ENCODE measurements at places on chromosomes 13 and 19.
A peak's percentile ranks its signal among the peaks of the same experiment; 100 is the strongest.

DNA sequence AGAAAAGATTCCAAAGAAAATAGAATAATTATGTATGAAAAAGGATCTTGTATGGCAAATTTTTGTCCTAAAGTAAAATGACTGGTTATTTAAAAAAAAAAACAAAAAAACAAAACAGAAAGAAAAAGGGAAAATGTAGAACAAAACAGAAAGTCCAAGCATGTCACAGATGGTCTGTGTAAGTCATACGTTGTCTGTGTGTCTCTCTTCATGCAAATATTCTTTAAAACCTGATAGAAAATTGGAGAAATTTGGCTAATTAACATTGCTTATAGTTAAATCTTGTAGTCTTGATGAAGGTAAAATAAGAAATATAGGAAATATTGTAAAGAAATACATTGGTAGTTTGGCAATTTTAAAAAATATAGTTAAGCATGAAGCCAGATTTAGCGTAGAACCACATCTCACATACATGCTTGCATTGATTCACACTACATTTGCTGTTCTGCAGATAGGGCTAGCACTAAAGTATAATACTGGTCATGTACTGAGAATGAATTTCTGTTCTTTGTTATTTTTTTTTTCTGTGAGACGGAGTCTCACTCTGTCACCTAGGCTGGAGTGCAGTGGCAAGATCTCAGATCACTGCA is 58.4 kb downstream of the SPRYD7 start:
- no peak for DNase-seq

GRCh38 chr13:100333141-100333540 is 244.2 kb downstream of the PCCA start:
- no peak for DNase-seq

GRCh38 chr13:48431987-48432615 is 19.2 kb upstream of the LPAR6 start:
- no peak for DNase-seq

DNA sequence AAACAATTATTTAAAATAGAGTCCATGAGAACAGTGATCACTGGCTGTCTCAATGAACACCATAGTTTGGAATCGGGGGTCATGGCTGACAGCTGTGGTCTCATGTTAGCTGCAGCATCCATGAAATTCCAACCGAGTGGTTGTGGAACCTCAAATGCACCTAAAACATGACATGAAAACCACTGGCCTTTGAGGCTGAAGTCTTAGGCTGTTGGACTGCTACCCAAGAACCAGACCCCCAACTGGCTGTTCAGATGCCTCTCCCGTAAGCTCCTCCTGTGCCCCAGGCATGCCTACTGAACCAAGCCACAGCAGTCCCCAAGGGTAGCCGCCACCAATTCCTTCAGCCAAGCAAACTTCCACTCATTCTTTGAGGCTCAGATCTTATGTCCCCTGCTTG is 50.5 kb downstream of the ATP7B start:
- no peak for DNase-seq

GRCh38 chr19:58395220-58395978 is at the start of gene RNF225:
TSS of gene RNF225 (plus strand) at chr19:58395656. CDS start at chr19:58396090, 434 bp downstream.
- DNase-seq, result no peak

DNA sequence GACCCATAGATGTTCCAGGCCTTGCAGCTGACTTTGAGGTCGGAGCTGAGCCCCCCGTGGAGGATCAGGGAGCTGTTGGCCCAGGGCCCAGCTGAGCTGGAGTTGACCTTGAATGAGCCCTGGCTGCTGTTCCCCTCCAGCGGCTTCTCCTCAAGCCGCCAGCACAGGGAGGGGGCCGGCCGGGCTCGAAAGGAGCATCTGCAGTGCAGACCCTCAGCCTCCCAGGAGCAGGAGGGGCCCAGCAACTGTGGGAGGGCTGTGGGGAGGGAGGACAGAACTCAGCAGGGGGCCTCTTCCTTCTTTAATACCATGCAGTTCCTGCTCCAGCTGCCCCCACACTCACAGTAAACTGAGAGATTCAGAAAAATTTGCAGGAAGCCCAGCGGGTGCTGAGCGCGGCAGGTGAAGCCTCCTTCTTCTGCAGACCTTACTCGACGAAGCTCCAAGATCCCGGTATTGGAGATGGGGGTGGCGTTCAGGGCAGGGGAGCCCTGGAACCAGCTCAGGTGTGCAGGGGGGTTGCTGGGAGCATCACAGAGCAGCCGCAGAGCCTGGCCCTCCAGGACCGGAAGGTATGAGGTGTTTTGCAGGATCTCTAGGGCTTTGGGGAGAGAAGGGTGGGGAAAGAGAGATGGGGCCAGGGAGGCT is 2.6 kb downstream of the SIGLEC5 start:
- no peak for DNase-seq

- peak; percentile 12 for DNase-seq
These were observed 17.5 kb downstream of the TMEM255B start for GRCh38 chr13:113776231-113777125.

- no peak for DNase-seq
These were observed 14.6 kb downstream of the SIGLEC7 start for GRCh38 chr19:51156710-51157109.

DNA sequence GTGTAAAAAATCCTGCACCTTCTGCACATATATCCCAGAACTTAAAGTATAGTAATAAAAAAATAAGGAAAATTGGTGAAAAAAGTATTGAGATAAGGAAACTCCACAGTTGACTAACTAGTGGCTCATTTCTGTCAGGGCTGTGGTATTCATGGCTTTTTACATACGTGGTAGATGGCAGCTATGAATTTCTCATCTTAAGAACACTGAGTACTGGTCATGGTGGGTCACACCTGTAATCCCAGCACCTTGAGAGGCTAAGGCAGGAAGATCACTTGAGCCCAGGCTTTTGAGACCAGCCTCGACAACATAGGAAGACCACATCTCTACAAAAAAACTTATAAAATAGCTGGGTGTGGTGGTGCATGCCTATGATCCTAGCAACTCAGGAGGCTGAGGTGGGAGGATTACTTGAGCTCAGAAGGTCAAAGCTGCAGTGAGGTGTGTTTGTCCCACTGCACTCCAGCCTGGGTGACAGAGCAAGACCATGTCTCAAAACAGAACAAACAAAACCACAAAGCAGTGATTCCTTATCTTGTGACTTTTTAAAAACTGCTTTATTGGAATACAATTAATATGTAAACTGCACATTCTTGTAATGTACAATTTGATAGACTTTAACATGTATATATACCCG is 16.8 kb downstream of the SLAIN1 start:
- no peak for DNase-seq

DNA sequence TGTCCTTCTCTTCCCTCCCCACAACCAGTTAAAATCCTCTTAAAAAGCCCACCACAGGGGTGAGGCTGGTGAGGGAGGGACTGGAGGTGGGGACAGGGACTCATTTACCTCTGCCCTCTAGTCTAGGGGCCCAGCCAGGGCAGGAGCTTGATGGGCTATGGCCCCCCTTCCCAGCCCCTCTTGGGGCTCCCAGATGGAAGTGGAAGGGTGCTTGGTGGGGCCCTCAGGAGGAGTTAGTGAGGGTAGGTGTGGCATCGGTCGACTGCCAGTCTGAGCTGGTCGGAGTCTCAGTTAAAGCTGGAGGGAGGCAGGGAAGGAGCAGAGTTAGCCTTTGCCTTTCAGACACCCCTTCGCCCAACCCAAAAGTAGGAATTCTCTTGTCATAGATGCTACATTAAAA is 10.5 kb downstream of the ZNF526 start:
- no peak for DNase-seq

- DNase-seq, result no peak
These were observed 742 bp downstream of the NALCN start for GRCh38 chr13:101415358-101416174.

DNA sequence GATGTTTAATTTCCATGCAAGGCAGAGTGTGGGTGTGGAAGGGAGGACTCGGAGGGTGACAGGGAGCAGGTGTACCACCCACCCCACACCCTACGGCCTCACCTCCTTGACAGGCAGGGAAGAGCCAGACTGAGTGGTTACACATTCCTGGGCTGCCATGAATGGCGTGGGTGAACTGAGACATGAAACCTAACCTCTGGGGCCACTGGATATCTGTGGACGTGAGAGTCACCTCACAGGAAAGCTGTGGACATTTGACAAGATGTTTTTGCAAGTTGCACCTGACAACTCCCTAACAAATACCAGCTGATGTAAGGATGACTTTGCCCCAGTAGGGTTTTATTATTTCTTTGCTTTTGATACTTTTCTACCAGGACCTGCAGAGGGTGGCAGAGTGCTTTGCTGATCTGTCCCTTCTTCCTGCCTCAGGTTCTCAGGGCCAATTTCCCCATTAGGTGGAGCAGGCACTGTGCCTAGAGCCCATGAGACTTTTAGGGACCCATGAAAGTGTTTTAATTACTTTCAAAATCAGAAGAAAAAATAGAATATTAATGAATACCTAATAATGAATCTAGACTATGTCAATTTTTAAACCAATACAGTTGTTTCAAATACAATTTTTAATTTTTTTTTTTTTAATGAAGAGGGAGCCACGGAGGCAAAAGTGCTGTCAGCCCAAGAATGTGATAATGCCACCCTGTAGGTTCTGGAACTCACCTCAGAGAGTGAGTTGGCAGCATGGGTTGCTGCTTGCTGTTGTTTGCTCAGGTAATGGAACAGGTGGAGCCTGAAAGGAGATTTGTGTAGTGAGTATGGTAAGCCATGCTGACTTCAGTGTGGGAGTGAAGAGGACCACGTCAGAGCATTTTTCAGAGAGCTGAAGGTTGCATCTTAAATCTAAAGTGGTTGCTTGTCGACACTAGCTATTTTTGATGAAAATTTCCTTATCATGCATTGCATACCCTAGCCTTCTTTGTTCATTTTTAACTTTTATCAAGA is 58.0 kb upstream of the CYSLTR2 start:
- peak; percentile 44 for DNase-seq

GRCh38 chr19:50555450-50556281 is 12.6 kb downstream of the LRRC4B start:
- DNase-seq, result no peak
